ENCODE measurements at places on chromosomes 2 and 18.

- no peak for DNase-seq
These were observed 136.9 kb upstream of the FBXO11 start for GRCh38 chr2:48043131-48043700.

DNA sequence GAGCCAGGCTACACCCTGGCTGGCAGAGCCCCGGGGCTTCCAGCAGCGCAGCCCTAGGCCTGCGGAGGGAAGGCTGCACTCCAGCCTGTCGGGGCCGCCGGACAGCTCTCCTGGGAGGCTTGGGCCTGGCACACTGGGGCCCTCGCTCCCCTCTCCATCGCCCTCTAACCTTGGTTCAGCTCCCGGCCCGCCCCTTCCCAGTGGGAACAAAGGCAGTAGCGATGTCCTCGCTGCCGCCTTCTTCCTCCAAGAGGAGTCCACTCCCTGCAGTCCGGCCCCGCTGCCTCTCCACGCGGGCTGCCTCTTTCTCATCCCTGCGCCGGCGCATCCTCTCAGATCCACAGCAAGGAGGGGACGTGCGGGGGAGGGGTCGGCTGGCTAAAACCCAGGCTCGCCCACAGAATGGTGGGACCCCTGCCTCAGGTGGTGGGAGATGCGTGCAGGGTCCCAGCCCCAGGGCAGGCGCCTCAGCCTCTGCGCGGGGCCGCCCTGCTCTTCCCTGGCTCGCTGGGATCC, 138.1 kb downstream of the TWIST2 start:
- no peak for DNase-seq

- no peak for DNase-seq
These were observed 14.6 kb downstream of the TMSB10 start for GRCh38 chr2:84919885-84920580.

DNA sequence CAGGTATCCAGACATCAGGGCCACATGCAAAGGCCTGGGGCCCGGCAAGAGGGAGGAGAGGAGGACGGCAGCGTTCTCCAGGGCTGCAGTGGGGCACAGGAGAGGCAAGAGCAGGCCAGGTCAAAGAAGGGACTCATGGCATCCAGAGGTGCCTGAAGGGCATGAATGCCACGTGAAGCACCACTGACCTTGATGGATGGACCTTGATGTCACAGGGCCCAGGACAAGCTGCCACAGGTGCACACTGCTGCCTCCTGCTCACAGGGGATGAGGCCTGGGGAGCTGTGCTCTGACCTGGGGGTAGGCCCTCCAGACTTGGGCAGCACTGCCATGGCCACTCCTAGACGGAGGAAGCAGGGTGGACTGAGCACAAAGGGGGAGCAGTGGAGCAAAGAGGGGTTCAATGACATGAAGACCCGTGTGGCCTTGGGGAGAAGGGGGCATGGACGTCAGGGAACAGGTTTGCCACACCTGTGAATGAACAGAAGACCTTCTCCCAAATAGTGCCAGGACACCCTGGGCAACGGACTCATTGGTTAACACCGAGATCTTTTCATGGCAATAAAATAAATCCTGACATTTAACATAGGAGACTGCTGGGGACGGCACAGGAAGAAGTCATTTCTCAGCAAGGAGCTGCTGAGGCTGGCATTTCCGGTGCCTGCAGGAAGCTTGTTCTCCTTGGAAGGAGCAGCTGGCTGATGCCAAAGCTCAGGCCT, 65.6 kb downstream of the EMX1 start:
- no peak for DNase-seq

- no peak for DNase-seq
These were observed 1281.6 kb upstream of the TMEFF2 start for GRCh38 chr2:193476171-193476800.

- DNase-seq, result no peak
These were observed 13.4 kb downstream of the IL37 start for GRCh38 chr2:112924360-112924759.

GRCh38 chr2:139055202-139055601, 275.0 kb upstream of the NXPH2 start:
- DNase-seq, result no peak

DNA sequence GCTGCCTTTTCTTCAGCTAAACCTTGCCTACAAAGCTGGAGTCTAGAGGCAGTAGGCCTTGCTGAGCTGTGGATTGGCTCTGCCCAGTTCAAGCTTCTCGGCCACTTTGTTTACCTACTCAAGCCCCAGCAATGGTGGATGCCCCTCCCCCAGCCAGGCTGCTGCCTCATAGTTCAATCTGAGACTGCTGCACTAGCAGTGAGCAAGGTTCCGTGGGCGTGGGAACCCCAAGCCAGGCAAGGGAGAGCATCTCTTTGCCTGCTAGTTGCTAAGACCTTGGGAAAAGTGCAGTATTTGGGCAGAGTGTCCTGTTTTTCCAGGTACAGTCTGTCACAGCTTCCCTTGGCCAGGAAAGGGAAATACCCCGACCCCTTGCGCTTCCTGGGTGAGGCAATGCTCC, 68.9 kb downstream of the VAPA start:
- DNase-seq, result no peak

- no peak for DNase-seq
These were observed 93.5 kb upstream of the ITGB6 start for GRCh38 chr2:160293391-160294091.

DNA sequence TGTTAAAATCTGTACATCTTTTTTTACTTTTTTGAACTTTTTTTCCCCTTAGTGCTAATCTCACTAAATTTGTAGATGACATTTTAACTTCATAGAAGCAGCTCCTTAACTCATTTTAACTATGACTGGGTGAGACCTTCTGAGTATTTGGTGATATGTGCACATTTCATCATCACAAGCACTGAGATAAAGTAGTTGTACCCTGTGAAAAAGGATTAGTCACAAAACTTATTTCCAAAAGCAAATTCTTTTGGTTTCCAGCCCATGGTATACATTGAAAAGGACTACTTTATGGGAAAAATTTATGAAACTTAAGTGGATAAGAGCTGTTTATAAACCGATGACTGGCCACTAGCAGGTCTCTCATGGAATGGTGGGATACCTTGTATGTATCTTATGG, 581.5 kb downstream of the PLCL1 start:
- no peak for DNase-seq

GRCh38 chr18:75047240-75047961, 161.5 kb downstream of the PTGR3 start:
- DNase-seq, result no peak

DNA sequence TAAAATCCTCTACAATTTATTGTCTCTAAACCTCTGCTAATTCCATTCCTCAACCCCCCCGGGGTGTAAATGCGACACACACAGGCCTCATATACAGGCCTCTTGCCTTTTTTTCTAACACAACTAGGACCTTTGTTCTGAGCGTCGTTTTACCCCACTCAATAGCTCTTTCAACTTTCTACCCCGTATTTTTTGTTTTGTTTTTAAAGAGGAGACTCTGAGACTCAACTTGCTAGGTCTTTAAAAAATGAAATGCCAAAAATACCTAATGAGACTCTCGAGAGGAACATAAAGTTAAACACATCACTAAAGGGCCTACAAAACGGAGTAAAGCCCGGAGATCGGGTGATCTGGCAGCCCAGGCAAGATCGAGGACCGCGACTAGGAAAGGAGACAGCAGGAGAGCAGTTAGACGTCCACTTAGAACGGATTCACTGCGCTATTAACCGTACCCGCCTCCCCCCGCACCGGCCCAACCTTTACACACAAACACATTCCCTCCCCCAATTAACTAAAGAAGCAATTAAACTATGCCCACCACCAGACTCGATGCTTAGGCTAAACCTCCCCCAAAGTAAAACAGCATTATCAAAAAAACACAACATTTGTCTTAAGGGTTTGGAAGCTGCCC, 1.7 kb downstream of the TRIP12 start:
- DNase-seq, result no peak

DNA sequence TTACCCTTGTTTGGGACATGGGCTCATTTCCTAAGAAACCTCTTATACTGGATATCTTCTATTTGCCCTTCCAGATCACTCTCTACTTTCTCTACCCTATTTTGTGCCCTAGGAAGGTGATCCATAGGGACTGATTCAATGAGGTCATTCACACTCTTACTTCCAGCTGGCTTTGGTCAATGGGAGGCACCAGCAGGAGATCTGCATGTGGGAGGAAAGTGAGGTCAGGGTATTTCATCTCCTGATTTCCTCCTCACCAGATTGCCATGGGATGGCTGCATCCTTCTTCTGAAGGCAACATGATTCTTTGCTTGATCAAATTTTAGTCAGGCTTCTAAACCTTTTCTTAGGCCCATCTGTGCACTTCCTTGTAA, 15.2 kb downstream of the M1AP start:
- no peak for DNase-seq

- DNase-seq, result peak; percentile 4
These were observed 176.4 kb downstream of the AGAP1 start for GRCh38 chr2:235669983-235670962.

DNA sequence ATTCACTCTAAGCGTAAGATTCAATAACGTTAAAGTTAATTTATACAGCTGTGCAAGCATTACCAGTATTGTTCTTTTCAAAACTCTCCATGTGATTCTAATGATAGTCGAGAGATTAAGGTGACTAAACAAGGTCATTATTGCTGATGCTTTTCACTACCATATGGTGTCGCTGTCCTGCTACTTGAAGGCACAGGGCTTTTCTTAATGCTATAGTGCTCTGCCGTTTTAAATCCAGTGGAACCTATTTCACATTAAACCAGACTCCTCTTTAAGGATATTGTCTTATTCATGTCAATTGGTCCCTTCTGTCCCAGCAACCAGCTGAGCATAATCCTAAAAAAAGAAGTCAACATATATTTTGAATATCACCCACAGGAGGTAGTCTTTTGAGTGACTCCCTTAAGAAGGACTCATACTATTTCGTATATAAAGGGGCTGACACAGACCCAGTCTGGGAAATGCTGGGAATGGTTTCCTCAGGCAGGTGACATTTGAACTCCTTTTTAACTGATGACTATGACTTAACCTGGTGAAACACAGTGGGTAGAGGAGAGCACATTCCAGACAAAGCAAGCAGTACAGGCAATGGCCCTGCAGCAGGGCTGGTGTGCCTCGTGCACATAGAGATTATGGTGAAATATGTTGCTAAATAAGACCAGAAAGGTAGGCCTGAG, 53.9 kb upstream of the CYTIP start:
- peak; percentile 83 for DNase-seq

DNA sequence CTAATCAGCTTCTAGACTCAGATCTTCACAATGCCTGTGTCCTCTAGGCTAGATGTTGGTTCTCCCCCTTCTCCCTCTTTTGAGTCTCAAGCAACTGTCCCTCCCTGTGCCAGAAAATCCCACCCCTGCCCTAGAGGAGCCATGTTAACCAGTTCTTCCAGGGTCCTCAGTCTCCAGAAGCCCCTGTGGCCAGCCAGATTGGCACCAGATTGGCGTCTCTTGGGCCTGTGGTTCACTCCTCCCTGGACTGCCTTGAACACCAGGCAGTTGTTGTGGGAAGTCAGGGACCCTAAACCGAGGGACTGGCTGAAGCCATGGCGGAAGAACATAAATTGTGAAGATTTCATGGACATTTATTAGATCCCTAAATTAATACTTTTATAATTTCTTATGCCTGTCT, 36.6 kb downstream of the CYP26B1 start:
- no peak for DNase-seq

- no peak for DNase-seq
These were observed 283.1 kb upstream of the CHAC2 start for GRCh38 chr2:53484531-53484930.

- DNase-seq, result no peak
These were observed 933.6 kb upstream of the SLC39A10 start for GRCh38 chr2:194723446-194723845.

GRCh38 chr2:118814368-118814767, 33.1 kb downstream of the EN1 start:
- DNase-seq, result no peak

DNA sequence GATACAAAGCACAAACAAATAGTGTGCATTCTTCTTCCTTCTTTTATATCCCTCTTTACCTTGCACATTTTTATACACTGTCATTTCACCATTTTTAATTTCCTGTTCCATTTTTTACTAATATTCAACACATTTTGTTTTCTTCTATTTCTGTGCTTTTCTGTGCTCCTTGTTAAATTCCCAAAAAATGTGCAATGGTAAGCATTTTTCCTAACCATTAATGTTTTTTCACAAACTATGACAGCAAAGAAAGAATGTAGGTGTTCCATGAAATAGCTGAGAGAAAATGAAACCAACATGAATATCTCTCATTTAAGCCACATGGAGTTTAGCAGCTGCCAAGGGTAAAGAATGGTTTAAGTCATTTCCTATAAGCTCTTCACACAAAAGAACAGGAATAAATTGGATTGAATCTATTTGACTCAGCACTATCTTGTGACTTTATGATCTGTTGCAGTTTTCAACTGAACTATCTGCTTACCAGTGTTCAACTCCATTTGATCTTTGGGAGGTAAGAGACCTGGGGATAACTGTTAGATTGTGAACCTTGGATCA, 145.7 kb upstream of the CDH19 start:
- no peak for DNase-seq

GRCh38 chr2:218671654-218672566, at the start of the genes RNF25 and STK36:
Gene RNF25 (minus strand): TSS chr2:218672002. CDS start chr2:218671970, 32 bp downstream.
Gene STK36 (plus strand): TSS chr2:218672086. CDS start chr2:218672830, 744 bp downstream.
- DNase-seq, result peak; percentile 95

Measured in NCI-H2171 treated with DMSO at 0.1 percent for 48 hours (cell line).